ENCODE measurements at places on chromosomes 5 and 9.
A peak's percentile ranks its signal among the peaks of the same experiment; 100 is the strongest.

GRCh38 chr9:34690983-34691935, at the start of gene CCL19:
TSS of gene CCL19 (minus strand) at chr9:34691276. CDS start at chr9:34691139, 137 bp downstream.
- no peak for DNase-seq

GRCh38 chr5:132421462-132421861, 52.0 kb downstream of the SLC22A5 start:
- DNase-seq: no peak

DNA sequence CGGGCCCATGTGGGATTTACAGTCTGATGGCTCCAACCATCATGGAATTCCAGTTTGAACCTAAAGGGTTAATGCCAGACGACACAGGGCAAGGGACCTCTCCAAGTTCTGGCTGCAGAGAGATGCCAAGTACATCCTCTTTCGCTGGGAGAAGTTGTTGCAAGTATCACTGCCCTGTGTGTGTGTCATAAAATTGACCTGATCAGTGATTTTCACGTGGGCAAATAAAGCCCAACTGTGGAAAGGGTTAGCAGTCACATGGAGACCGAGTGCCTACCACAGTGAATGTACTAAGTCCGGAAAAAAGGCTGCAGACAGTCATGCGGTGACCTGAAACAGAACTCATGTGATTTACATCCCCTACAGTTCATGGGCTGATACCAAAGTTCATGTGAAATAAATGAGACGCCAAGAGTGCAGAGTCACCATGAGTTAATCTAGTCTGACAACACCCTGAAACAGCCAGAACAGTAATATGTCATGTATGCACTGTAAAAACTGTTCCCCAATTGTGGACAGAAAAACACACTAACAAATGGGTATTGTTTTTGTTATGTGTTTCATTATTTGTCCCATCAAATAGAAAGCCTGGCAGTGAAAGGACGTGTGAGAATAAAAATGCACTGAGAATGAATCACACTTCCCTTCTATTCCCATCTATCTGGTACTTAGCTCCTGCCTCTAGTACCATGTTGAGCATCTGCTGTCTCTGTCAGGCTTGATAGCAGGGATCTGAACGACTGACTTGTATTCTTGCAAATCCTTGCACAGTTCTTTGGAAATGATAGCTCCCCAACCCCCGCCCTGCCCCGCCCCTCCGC, 115.7 kb downstream of the SUSD1 start:
- no peak for DNase-seq

- no peak for DNase-seq
Measured at GRCh38 chr5:107826311-107827000, 155.7 kb upstream of the EFNA5 start.

- DNase-seq: no peak
Measured at GRCh38 chr9:117535973-117536372, 121.1 kb upstream of the ASTN2 start.

DNA sequence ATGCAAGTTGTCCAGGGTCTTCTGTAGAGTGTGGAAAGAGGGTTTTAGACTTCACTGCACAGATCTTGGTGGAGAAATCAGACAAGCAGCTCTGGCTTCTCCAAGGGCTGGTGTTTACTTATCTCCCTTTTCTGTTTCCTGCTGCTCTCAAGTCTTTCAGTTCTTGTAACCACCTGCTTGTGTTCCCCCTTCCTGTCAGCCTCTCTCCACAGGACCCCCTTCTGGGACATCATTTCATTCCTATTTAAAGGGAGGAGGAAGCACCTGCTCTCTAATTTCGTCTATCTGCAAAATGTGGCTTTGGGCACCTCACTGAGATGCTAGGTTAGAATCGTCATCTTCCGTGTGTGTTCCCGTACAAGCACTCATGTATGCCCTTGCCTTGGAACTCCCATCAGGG, 636.2 kb downstream of the MTRR start:
- DNase-seq: no peak

GRCh38 chr9:7328453-7328852, 471.1 kb downstream of the DMAC1 start:
- DNase-seq: no peak

DNA sequence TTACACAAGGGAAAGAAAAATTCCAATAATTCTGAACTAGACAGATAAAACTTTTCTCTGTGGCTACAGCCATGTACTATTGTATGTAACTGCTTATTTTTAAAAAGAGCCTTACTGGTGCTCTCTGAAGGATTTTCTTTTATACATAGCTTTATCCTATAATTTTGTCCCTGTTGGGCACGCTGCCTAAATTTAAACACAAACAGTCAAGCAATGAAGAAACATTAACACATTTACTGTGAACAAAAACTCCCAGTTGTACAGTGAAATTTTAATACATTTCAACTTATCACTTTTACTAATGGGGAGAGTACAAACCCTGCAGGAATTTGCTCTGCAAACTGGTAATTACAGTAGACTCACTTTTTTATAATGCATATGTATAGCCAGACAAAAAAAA, 273.3 kb downstream of the BNC2 start:
- no peak for DNase-seq

DNA sequence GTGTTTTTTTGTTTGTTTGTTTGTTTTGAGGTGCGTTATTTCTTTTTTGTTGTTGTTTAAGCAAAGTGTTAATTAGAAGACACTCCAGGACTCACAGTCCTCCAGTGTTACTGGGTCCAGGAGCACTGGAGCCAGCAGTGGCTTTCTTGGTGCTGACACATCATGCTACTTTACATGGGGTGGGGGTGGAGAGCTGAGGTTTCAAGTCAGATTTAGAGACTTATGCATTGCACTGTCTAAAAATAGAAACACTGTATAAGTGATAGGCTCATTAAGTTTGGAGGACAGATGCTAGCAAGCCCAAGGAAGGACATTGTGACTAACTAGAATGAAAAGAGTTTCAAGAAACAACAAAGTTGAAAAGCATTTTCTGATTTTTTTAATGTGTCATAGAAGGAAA, 2209.2 kb downstream of the MAT2B start:
- DNase-seq: no peak

GRCh38 chr5:150159741-150160179, 4.1 kb upstream of the PDGFRB start:
- DNase-seq: no peak

- no peak for DNase-seq
Measured at GRCh38 chr5:74839229-74839628, 27.0 kb downstream of the FAM169A start.

DNA sequence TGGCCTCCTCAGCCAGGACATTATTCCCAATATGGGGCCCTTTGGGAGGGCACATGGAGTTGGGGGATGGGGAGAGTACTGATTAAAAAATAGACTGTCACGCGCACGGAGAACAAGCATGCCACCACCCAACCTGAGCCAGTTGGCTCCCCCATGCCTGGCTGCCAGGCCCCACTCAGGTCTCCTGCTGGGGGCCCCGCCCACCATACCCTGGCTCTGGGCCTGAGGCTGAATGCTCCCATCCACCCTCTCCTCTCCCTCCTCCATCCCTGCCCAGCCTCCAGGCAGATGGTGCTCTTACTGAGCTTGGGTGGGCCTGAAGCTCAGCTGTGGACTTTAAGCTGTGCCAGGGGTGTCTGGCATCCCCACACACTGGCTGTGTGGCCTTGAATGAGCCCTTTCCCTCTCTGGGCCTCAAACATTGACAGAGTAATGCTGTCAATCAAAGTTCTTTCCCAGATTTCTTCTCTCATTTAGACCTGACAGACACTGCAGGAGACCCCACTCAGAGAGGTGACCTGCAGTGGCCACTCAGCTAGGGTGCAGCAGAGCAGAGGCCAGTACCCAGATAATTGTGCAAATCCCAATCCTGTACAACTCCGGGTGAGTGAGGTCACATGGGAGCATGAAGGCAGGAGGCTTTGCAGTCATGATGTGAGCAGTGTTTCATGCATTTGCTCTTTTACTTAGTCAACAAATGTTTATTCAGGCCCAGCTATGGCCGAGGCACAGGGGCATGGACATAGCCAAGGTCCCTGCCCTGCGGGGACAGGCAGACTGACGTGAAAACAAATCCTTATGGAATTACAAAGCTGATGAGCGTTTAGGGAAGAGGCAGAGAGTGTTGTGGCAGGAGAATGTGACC, 9.8 kb upstream of the SYNPO start:
- DNase-seq: no peak

DNA sequence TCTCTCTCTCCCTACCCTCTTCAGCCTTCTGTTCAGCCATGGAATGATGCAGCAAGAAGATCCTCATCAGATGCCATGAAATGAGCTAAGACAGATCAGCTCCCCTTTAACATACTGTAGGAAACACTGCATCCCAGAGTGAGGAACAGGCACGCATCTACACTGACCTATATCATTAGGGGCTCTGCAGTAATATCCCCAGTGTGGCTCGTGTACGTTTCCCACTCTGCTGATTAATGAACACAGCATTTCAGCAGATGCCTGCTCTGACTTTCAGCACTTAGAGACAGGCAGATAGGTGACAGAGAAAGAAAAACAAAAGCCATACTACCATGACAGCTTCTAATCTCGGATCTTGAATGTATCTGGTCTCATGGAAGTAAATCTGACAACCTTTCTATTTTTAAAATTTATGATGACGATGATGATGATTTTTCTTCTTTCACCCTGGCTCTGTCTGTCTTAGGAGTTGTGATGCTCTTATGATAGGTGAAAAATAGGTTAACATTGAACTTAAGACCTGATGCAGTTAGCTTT, 750.3 kb downstream of the CDH12 start:
- DNase-seq: no peak

DNA sequence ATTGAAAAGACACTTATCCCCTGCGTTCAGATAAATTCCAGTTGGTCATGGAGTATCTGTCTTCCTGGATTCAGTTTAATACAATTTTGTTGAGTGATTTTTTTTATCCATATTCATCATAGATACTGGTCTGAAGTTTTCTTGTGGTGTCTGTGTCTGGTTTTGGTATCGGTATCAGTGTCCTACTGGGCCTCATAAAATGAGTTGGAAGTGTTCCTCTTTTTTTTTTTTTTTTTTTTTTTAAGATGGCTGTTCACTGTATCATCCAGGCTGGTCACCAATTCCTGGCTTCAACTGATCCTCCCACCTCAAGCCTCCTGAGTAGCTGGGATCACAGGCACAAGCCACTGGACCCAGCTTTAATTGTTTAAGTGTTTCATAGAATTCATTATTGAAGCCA, 2.9 kb upstream of the CAMSAP1 start:
- no peak for DNase-seq

GRCh38 chr9:133701981-133702797, 36.0 kb downstream of the SARDH start:
- peak; percentile 26 for DNase-seq

GRCh38 chr5:78747705-78748359, 99.3 kb upstream of the LHFPL2 start:
- no peak for DNase-seq

- DNase-seq: no peak
Measured at GRCh38 chr9:78806492-78807160, 509.7 kb downstream of the PSAT1 start.

DNA sequence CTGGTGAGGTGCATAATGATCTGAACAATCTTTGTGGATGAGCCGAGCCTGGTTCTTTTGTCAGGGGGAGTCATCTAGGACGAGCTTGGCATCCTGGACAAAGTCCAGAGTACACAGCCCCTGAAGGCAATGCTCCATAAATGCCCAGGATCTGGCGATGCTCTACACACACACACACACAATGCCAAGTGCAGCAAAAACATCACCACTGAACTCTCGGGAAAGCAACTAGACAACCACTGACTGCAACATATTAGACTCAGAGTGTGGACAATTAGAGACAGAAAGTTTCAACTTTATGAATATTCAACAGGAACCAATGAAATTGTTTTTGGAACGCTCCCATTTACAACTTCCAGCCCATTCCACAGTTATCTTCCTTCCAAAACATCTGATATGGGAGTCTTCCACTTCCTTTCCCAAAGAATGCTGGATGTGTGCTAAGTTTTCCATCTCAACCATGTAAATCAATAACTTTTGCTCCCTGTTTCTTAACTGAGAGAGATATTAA, 227.6 kb upstream of the ANKRD55 start:
- no peak for DNase-seq

- DNase-seq: no peak
Measured at GRCh38 chr9:78756813-78757510, 460.0 kb downstream of the PSAT1 start.

GRCh38 chr5:167814040-167814439, 477.4 kb upstream of the WWC1 start:
- DNase-seq: no peak

GRCh38 chr5:23001120-23001519, 148.0 kb upstream of the CDH12 start:
- no peak for DNase-seq

DNA sequence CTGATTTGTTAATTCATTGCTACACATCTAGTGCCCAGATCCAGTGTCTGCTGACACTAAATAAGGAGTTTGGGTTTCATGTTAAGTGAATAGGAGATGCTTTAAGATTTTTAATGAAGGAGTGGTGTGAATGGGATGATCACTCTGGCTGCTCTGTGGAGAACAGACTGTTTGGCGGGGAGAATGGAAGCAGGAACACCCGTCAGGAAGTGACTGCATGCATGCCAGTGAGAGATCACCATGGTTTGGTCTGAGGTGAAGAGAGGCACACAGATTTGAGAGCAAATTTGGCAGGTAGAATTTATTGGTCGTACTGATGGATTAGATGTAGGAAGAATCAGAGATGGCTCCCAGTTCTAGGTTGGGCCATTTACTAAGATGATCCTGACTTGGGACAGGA, 19.8 kb downstream of the ATP6V0E1 start:
- no peak for DNase-seq

DNA sequence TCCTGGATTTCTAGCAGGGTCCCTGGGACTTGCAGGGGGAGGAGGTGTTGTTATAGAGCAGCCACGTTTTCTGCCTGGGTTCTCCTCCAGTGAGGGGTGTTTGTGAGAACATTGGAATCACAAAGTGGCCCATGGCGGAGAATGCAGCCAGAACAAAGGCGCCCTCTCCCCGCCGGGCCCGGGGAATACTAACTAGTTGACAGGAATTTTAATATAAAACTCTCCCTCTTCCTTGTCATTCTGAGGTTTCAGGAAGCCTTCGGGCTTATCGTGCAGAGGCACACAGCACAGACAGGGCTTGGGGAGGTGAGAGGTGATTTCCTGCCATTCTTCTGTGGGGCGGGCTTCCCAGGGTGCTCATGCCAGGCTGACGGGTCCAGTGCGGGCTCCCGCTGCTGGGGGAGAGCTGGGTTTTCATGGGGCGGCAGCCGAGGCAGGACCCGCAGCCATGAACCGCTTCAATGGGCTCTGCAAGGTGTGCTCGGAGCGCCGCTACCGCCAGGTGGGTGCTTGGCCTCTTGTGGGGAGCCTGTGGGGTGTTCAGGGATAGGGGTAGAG, 37.7 kb downstream of the RGS3 start:
- no peak for DNase-seq

DNA sequence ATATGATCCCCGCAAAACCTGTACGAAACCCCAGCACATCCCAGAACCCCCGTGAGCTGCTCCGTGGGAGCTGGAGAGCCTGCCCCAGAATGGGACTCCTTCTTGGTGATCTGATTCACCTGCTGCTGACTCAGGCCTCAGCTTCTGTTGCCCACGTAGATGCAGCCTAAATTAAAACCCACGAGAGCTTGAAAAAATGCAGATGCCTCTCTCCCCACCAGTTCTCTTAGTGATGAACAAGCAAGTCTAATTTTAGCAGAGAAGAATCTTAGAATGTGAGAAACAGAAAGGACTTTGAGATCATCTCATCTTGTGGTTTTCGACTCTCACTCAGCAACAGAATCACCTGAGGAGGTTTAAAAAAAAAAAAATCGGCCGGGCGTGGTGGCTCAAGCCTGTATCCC, 57.6 kb downstream of the TMOD1 start:
- DNase-seq: no peak

- DNase-seq: peak; percentile 38
Measured at GRCh38 chr9:27888661-27889295, 315.5 kb upstream of the C9orf72 start.
